ENCODE measurements at places on chromosomes 3 and 15.

GRCh38 chr3:14740983-14741382, 66.0 kb downstream of the C3orf20 start:
- DNase-seq = no peak

DNA sequence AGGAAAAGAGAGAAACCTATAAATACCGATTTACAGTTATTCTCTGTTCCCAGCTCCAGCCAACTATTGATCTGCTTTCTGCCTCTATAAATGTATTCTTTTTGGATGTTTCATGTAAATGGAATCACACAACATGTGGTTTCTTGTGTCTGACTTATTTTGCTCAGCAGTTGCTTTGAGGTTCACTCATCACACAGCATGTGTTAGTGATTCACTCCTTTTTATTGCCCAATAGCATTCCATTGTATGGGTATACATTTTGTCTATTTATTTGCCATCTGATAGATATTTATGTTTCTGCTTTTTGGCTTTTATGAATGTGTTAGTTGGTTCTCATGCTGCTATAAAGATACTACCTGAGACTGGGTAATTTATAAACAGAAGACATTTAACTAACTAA, 23.6 kb downstream of the CCR1 start:
- DNase-seq = no peak

GRCh38 chr15:67998599-67999133, 55.4 kb upstream of the PIAS1 start:
- DNase-seq = no peak

GRCh38 chr15:37221671-37222145, 121.4 kb upstream of the MEIS2 start:
- no peak for DNase-seq

DNA sequence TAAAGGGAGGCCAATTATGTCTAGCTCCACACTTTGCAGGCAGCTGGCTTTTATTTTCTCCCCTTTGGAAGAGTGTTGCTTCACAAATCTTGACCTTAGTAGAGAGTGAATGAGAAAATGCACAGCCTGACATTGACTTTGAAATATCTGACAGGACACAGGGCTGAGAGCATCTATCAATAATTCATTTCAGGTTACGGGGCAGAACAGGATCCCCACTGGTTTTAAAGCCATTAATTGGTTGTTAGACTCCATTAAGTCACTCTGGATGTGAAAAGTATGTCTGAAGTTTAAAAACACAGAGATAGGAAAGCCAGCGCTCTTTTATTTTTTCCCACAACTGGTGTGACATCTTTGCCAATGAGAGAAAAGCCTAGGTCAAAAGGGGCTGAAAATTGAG, 251.9 kb upstream of the TMC3 start:
- DNase-seq = no peak

- DNase-seq = no peak
These were observed 459 bp upstream of the ADCY5 start for GRCh38 chr3:123449102-123449996.

- no peak for DNase-seq
These were observed 49.1 kb downstream of the FMN1 start for GRCh38 chr15:33145447-33145846.

DNA sequence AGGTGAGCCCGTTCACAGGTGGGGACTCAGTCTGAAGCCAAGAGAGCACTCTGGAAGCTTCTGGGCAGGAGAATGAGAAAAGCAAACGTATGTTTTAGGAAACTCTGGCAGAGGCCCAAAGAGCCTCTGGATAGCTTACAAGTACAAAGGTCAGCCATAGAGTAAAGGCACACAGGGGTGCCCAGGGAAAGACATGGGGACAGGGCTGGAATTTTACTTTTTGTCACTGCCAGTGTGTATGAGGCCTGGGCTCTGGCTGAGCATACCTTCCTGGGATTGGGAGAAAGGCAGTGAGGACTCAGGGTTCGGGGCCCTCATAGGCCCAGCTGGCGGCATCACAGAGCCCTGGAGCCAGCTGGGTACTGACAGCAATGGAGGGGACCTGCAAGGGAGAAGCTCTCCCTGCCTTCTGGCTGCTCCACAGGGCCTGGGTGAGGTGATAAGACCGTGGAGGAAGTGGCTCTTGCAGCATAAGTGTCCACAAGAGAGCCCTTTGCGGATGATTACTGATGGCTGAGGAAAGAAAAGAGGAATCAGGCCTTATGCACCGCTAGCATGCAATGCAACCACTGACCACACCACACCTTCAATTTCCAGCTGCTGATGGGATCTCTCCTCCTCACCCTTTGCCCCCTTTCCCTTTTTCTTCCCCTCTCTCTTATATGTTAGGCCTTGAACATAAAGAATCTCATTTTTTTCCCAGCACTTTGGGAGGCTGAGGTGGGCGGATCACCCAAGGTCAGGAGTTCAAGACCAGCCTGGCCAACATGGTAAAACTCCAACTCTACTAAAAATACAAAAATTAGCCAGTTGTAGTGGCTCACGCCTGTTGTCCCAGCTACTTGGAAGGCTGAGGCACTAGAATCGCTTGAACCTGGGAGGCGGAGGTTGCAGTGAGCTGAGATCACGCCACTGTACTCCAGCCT, 25.1 kb upstream of the BCL2L10 start:
- DNase-seq = no peak

DNA sequence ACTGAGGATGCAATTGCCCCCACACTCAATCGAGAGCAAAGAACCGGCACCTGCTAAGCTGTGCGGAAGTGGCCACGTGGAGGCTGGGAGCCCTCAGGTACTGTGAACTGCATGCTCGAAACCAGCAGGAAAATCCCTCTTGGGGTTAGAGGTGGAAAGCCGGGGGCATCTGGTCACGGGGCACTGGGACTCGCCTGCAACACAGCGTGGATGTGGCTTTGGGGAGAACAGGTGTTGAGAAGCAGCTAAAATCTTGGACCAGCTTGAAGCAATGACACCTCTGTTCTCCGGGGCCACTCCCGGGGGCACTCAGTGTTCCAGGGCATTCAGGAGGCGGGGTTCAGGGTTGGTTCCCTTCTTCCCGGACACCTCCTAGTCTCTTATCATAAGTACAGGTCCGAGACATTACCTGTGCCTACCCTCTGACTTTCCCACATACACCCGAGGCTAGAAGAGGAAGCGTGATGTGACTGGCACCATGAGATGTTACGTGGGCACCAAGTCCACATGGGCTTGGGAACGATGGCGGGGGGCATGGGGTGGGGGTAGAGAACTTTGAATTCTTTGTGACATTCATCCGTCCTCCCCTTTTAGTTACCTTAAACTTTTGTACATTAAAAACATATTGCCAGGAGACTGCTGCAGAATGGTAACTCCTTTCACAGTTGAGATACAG, 172.0 kb downstream of the ADAMTS17 start:
- DNase-seq = no peak

DNA sequence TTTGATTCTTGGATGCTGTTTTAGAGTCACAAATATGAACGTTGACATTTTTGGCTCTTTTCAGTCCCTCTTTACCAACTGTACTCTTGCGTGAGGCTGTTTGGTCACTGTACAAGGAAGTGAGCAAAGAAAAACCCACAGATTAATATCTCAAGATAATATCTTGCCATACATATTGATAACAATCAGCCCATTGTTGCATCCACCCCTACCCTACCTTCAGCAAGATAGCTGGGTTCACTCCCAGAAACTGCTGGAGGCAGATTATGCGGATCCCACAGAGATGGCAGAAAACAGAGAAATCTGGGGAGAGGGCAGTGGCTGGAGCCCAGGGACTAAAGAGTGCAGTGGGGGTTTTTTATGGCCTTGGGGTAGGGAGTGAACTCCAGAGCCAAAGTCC, 29.9 kb upstream of the MFSD1 start:
- no peak for DNase-seq

DNA sequence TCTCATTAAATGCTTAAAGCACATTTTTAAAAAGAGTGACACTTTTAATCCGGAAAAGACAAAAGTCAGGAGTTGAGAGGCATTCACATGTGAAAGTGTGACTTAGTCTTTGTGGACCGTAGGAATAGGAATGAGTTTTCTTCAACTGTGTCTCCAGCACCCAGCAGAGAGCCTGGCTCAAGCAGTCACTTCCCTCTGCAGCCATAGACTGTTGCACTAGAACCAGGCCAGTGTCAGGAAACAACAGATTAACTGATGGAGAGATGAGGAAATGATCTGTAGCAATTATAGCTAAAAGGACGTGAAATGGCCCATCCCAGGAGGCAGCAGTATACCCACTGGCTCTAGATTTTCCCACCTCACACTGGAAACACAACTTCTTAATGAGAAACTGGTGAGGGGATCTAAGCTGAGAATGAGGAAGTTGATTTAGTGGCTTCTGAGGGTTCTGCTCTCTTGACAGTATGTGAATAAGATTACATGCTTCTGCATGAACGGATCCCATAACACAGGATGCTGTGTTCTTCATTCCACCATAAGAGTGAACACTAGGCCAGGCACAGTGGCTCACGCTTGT, 19.8 kb downstream of the CFAP92 start:
- DNase-seq = no peak

GRCh38 chr3:171752329-171752728, 58.0 kb downstream of the PLD1 start:
- DNase-seq = no peak

DNA sequence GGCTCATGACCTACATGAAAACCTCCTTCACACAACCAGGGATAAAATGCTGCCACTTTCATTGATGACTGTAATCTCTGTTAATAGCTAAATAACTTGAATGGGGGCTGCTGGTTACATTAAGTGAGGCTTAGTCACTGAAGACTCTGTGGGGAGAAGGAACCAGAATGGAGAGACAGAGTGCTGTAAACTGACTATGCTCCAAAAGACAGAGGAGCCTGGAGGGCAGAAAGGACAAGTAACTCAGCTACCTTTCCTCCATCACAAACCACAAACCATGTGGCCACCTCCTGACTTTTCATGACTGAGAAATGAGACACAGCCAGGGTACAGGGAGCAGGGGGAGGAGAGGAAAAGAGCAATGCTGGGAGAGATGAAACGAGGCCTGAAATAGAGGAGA, 97.1 kb upstream of the TRIM42 start:
- DNase-seq = no peak

- no peak for DNase-seq
These were observed 80.3 kb downstream of the TMEM266 start for GRCh38 chr15:76140074-76140464.

GRCh38 chr3:185712337-185712736, 112.5 kb downstream of the IGF2BP2 start:
- DNase-seq = no peak

DNA sequence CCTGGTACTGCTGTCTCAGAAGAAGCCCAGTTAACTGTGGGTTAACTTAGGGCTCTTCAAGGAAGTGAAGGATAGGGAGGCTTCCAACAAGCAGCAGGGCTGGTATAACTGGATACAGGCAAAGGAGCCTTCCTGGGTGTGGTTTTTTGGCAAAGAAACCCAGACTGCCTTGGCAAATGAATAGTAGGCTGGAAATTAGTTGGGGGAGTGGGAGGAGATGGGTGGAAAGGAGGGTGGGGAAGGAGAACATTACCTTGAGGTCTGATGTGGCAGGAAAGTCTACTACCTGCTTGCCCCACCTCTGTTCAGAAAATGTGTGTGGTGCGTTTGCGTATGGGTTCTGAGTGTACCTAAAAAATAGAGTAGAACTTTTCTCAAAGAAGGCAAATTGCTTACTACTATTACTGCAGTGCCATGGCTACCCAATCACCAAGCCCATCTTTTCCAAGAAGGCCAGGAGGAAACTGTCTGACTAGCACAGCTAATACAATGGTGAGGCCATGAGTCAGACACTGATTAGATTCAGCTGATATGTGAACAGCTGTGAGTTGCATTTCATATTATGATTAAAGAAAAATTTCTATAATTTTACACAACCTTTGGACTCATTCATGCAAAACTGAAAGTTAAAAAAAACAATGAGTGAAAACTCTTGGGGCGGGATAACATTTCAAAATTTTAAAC, 55.2 kb downstream of the SPTSSB start:
- DNase-seq = no peak

DNA sequence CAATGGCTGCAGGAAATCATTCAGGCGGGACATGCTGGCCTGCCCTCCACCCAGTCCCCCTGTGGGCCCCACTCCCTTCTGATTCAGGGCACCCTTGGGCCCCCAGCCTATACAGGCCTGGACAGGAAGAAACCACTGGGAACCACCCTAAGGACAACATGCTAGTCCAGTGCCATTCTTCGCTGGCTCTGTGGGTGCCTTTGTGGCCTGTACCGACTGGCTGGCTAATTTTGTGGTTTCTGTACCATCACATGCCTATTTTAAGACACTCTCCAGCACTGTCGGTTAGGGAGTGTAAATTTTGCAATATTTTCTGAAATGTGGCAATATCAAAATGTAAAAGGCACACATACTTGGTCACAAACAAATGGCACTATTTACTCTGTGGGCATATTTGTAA, 61.4 kb upstream of the POLG start:
- DNase-seq = no peak

- no peak for DNase-seq
These were observed 221.9 kb downstream of the RBMS3 start for GRCh38 chr3:29502771-29503170.

DNA sequence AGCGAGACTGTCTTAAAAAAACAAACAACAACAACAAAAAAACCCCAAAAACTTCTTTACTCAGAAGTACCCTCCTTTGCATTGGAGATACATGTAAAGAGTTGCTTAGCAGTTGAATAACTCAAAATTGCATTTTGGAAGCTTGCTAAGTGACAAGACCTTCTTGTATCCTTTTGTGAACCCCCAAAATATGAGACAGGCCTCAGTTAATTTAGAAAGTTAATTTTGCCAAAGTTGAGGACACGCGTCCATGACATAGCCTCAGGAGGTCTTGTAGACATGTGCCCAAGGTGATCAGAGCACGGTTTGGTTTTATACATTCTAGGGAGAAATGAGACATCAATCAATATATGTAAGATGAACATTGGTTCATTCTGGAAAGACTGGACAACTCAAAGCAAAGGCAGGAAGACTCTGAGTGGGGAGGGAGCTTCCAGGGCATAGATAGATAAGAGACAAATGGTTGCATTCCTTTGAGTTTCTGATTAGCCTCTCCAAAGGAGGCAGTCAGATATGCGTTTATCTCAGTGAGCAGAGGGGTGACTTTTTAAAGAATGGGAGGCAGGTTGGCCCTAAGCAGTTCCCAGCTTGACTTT, 1.7 kb upstream of the ARF4 start:
- no peak for DNase-seq

DNA sequence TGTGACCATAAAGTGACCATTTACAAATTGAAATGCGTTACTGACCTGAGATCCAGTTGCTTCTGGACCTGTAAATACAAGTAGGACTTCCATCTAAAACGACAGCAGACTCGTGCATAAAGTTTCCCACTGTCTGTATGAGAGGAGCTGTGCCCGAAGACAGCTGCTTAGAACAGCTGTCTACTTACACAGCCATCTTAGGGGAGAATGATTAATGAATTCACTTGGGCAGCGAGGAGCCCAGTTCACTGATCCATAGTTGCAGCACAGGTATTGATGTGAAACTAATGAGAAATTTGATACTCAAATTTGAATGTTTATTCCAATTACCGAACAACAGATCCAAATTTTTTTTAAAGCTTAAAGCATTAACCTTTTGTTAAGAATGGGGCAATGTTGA, 748.1 kb downstream of the NR2F2 start:
- DNase-seq = no peak

DNA sequence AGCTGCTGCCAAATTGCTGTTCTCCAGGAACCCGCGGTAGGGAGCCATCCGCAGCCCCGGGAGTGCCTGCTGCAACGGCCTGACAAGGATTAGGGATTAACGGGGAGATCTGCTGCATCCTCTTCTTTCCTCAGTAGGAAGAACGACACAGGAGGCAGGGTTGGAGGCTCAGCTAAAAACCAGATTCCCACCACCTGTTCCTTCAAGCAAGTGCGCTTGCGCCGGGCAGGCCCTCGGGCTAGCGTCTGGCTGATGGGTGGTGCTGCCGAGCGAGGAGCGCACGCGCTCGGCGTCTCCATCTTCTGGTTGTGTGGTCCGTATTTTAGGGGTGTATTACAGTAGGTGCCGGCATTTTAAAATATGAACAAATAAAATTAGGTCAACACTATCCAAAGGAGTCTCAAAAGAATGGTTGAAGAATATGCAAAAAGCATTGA, 25.4 kb upstream of the SLC25A26 start:
- DNase-seq = no peak
